ENCODE measurements at places on chromosomes 4 and X.

GRCh38 chr4:128228845-128229795, 58.5 kb downstream of the PGRMC2 start:
- DNase-seq: no peak

- DNase-seq: no peak
These were observed 10.8 kb downstream of the NR3C2 start for GRCh38 chr4:148431401-148431800.

DNA sequence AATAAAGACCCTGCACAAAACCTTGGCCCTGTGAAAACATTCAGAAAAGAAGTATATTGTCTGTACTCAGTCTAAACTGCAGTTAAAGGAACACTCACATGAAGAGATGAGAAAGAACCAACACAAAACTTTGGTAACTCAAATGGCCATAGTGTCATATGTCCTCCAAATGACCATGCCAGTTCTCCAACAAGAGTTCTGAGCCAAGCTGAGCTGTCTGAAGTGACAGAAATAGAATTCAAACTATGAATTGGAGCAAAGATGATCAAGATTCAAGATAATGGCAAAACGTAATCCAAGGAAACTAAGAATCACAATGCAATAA, 739.3 kb upstream of the NDST4 start:
- DNase-seq: no peak

DNA sequence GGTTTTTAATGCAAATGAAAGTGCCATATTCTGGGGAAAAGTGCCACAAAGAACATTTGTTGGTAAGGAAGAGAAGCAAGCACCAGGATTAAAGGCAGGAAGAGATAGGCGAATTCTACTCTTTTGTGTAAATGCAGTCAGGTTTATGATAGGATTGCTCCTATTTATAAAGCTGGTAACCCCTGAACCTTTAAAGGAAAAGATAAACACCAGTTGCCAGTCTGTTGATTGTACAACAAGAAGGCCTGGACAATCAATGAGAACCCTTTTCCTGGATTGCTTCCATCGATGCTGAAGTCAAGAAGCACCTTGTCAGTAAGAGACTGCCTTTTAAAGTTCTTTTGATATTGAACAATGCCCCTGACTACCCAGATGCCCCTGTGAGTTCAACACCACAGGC, 158.1 kb upstream of the NRK start:
- DNase-seq: no peak

DNA sequence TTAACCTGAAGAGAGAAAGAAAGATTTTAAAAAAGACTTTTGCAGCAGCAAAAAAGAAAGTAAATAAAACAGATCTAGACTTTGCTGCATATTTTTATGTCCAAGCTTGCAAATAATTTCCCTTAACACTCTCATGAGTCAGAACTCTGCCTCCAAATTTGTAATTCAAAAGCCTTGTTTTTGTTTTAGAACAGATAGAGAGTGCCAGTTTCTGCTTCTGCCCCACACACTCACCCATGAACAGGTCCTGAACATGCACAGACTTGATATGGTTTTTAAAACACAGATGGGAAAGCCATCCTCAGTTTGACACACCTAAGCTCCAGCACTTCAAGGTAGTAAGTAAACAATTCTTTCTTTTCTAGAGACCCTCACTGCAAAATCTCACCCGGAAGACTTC, 39.7 kb upstream of the VCX3B start:
- no peak for DNase-seq

- peak; percentile 27 for DNase-seq
These were observed 193.9 kb downstream of the ANAPC10 start for GRCh38 chr4:144903953-144904711.

GRCh38 chr4:100843910-100844309, 326.1 kb upstream of the EMCN start:
- DNase-seq: no peak

DNA sequence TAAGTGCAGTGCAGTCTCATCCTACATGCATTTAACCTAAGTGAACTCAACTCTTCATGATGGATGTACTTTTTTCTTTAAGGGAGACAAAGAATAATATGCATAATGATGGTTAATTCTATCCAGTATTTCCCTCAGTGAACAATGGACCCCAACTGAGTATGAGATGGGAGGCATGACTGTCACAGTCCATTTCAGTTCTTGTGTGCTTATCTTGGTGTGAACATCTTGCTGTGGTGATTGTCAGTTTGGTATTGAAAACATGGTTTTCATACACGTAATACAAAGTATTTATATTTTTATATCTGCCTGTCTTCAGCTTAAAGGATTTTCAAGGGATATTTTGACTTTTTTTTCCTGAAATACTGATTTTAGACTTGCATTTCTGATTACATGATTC, 72.0 kb upstream of the NDUFC1 start:
- no peak for DNase-seq

DNA sequence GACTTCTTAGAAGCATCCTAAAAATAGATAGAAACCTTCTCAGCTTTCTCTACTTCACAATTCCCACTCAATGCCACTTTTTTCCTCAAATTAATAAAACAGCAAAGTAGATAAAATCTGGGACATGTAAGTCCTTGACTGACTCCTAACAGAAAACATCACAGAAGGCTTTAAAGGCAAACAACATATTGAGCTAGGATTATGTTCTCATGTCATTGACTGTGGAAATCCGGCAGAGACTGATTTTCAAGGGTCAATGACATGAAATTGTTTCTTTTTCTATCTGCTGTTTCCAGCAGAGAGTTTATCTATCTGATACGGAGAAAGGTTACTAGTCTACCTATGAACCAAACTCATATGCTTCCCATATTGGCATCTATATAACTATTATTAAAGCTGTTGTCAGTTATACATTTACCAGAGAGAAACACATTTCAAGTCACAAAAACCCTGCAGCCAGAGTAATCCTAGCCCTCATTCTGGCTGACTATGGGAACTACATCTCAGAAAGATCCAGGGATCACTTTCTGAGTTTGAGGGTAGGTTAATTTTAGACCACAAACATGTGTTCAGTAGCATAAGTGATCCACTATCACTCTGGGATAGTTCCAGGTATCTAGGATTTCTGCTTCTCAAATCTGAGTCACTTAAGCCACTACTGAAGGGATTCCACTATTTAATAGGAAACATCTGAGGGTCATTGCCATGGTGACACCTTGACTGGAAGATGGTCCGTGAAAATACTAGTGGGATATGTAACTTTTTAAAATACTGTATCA, 147.6 kb downstream of the PPP3CA start:
- no peak for DNase-seq

GRCh38 chr4:125735102-125735501, 420.3 kb downstream of the FAT4 start:
- no peak for DNase-seq

GRCh38 chr4:6758728-6759127, 23.8 kb upstream of the KIAA0232 start:
- no peak for DNase-seq

DNA sequence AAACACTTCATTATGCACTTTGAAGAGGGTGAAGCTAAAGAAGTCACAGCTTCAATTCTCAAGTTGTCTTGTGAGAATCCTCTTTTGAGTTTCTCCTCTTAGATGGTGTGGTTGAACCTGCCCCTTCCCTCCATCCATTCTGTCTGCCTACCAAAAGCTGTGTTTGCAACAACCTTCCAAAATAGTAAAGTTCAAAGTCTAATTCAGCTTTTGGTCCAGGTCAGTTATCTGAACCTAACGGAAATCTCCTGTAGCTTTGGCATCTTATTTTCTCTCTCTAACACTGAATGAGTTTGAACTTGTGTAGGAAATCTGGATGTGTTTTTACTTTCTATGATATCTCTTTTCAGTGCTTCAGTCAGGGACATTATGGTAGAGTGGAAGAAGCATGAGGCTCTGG, 201.7 kb upstream of the AR start:
- DNase-seq: no peak

GRCh38 chr4:57719456-57719855, 609.3 kb upstream of the IGFBP7 start:
- no peak for DNase-seq

- no peak for DNase-seq
These were observed 52.9 kb upstream of the TENM3 start for GRCh38 chr4:182190306-182190705.

- no peak for DNase-seq
These were observed 2016.8 kb upstream of the IGFBP7 start for GRCh38 chr4:59127006-59127405.

- DNase-seq: no peak
These were observed 338.9 kb downstream of the DHX15 start for GRCh38 chr4:24245491-24245820.

DNA sequence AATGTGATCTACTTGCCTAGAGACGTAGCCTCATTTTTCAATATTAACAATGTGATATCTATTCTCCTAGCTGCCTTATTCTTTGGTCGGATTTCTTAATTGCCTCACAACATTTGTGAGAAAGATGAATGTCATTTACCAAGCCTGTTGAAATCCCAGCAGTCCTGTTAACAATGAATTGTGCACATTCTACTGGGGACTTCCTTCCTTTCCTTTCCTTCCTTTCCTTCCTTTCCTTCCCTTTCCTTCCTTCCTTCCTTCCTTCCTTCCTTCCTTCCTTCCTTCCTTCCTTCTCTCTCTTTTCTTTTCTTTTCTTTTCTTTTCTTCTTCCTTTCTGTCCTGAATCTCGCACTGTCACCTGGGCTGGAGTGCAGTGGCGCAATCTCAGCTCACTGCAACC, 107.1 kb downstream of the GPAT3 start:
- no peak for DNase-seq

- DNase-seq: no peak
These were observed 429.1 kb downstream of the SPRY1 start for GRCh38 chr4:123825596-123826291.

- DNase-seq: no peak
These were observed 104.4 kb downstream of the HHIP start for GRCh38 chr4:144750348-144750747.

DNA sequence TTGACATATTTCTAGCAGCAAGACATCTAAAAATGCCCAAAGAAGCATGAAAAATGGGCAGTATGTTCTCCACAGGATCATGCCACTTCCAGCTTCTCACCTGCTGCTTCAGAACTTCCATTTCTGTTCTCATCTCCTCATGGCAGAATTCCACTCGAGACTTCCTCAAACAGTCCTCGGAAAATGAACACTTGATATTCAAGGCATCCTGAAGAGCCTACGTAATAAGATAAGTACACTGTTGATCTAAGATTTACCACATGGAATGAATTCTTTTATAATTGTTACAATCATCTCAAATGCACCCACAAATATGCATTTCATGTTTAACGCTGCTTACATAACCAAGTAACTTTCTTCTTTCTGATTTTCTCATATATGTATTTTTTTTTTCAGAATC, 14.1 kb downstream of the TNIP3 start:
- no peak for DNase-seq

- DNase-seq: no peak
These were observed 67.8 kb downstream of the WFS1 start for GRCh38 chr4:6337331-6337935.

- peak; percentile 22 for DNase-seq
These were observed 174.4 kb downstream of the PDGFC start for GRCh38 chr4:156797206-156797605.

GRCh38 chr4:62571494-62571893, 1371.4 kb downstream of the ADGRL3 start:
- no peak for DNase-seq

DNA sequence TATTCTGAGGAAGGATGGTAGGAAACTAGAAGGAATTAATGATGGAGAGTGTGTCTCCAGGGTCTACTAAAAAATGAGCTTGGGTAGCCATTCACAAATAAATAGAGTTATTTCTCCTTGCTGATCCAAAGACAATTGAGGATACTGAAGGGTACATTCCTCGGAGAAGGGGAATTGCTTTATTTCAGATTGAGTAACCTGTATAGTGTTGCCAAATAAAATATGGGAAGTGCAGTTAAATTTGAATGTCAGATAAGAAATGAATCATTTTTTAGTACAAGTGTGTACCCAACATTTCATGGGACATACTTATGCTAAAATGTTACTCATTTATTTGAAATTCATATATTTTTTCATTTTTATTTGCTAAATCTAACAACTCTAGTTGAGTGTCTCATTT, 16.0 kb upstream of the VSIG1 start:
- DNase-seq: peak; percentile 36

GRCh38 chr4:23422878-23423277, 467.0 kb downstream of the PPARGC1A start:
- no peak for DNase-seq

- DNase-seq: no peak
These were observed 11.0 kb downstream of the SPP1 start for GRCh38 chr4:87986508-87986907.

- no peak for DNase-seq
These were observed 518 bp upstream of the CNKSR2 start for GRCh38 chrX:21373637-21374162.

DNA sequence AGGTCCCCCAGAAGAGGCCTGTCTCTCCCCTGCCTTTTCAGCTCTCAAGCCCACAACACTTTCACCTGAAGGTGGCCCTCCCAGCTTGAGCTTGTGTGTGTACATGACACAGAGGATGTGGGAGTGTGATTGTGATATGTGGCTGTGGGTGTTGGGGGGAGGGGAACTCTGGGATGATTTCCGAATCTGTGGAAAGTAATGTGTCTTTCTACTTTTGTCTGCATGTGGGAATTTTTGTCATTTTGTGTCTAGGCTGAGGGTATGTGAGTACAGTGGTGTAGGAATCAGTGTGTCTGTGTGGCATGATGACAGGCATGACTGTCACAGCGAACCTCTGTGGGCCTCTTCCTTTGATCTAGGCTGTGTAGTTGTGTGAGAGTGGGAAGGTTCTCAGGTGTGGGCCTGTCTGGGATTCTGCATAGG, 6.4 kb downstream of the SYP start:
- no peak for DNase-seq

- DNase-seq: no peak
These were observed 102.4 kb upstream of the PLAC1 start for GRCh38 chrX:134760650-134761049.

DNA sequence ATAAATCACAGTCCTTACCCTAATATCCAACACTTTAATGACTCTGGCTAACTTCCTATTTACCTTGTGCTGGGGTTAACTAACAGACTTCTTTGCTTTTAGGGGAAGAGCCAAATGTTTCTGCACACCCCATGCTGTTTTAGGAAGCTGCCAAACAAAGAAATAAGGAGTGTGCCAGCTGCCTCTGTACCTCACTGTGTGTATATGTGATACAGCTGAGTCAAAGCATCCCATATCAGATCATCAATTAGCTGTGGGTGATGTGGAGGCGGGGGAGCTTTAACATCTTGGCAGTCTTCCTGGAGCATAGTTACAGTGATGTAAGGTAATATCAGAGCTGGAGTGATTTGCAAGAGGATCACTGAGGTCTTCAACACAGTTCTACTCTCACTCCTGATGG, 95.4 kb downstream of the COL25A1 start:
- DNase-seq: no peak

GRCh38 chr4:183852910-183853547, 52.1 kb upstream of the STOX2 start:
- no peak for DNase-seq

GRCh38 chr4:17030543-17030942, 132.1 kb upstream of the LDB2 start:
- DNase-seq: no peak

GRCh38 chr4:1047106-1047975, 35.9 kb downstream of the FGFRL1 start:
- no peak for DNase-seq
